ENCODE measurements at places on chromosomes 11 and 22.

DNA sequence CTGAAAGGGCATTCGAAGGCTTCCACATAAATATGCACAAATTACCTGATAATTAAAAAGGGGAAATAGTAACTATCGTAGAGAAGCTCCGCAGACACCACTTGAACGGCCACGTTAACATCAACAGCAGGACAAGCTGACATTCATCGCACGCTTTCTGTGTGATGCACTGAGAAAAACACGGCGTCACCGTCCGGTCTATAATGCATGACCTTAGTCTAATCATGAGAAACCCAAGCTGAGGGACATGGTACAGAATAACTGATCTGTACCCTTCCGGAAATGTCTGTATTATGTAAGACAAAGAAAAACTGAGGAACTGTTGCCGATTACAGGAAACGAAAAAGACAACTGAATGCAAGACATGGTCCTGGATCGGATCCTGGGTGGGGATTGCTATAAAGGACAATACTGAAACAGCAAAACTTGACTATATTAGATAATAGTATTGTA lies 678 bp upstream of the RANGAP1 start:
- DNase-seq, result no peak

DNA sequence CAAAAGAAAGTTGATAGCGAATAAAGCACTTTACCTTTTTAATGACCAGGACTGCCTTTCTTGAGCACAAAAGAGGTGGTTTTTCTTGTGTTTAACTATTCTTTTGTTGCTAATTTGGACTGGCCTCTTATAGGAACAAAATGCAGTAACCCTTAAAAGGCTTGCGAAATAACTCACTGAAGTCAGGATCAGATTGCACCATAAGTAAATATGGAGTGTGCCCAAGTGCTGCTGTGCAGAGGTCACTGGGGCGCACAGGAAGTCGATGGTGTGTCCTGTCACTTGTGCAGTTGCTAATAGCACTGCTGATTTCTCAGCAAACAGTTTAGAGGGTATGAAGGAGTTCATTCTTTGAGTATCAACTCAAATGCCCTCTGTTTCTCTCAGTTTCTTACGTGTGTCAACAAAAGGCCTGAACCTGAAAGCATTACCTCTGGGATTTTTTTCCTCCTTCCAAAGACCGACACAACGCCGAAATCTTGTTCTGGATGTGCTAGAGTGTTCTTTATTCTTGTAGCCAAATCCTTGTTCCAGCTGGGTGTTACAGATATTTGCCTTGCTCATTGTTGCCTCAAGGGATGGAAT lies 71.3 kb downstream of the ATXN10 start:
- no peak for DNase-seq

DNA sequence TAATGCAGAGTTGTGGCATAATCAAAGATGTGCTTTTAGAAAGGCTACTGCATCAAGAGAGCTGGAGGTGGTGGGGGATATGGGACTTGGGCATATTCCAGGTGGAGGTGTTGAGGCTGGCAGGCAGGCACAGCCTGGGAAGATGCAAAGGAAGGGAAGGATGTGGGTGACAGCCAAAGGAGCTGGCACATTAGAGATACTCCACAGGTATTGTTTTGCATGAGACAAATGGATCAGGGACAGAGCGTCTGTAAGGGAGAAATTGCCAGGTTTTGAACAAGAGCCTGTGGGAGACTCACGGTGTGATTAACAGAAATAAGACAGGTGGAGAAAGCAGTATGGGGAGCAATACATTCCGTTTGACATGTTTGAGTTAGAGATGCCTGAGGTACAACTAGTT lies 263.7 kb downstream of the NELL1 start:
- DNase-seq, result no peak

GRCh38 chr22:30309951-30310741 lies 16.6 kb downstream of the TBC1D10A start:
- DNase-seq, result no peak

GRCh38 chr22:45441138-45441537 lies 27.6 kb downstream of the RIBC2 start:
- DNase-seq, result no peak

- DNase-seq, result no peak
Observed at GRCh38 chr11:34044664-34045485, 6.7 kb upstream of the CAPRIN1 start.

- no peak for DNase-seq
Observed at GRCh38 chr11:21472261-21472660, 720.6 kb upstream of the ANO5 start.
